GM23338 (cell line): ENCODE measurements at places on chromosomes 6 and 20. TPM values are rescaled to one million over a fixed set of nuclear protein-coding genes. Genes with fewer than 3 reads are reported as not detected.

- no peak for DNase-seq
These were observed 103.9 kb upstream of the ARG1 start for GRCh38 chr6:131469130-131469529.

DNA sequence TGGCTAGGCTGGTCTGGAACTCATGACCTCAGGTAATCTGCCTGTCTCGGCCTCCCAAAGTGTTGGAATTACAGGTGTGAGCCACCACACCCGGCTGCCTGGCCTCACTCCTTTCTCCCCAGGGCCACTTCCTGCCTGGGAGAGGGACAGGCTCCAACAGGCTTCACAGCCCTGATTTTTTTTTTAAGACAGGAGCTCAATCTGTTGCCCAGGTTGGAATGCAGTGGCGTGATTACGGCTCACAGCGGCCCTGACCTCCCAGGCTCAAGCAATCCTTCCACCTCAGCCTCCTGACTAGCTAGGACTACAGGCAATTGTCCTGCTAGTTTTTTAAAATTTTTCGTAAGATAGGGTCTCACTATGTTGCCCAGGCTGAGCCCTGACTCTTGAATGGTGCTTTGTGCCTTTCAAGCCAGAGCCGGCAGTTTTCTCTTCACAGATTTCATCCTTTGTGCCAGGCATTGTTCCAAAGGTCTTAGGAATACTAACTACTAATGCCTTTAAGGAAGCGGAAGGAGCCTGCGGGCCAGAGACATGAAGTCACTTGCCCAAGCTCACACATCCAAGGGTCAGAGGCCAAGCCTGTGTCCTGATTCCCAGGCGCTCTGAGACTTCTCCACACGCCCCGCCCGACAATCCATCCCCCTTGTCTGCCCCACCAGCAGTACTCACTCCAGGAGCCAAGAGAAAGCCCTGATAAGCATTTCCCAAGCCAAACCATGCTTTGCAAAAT is 19.2 kb downstream of the CAPN11 start:
- DNase-seq, result no peak

DNA sequence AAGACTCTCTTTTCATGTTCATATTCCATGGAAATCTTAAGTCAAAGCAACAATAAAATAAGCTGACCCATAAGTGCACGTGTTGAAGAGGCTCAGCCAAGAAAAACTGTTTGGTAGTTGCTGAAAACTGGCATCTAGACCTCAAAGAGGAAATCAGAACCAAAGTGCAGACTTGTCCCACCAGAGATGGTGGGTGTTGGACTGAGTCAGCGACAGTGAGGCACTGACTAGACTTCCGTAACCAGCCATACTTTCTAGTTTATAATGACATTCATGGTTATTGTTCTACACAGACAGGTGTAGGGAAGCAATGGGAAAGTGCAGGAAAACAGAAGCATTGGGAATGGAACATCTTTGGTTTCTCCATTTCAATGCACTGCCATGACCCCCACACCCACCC is 175.7 kb upstream of the AGPAT4 start:
- DNase-seq, result no peak

GRCh38 chr6:166776571-166776970 is 149.5 kb upstream of the RPS6KA2 start:
- DNase-seq, result no peak

GRCh38 chr6:5045416-5045815 is 39.7 kb upstream of the PPP1R3G start:
- DNase-seq, result no peak

DNA sequence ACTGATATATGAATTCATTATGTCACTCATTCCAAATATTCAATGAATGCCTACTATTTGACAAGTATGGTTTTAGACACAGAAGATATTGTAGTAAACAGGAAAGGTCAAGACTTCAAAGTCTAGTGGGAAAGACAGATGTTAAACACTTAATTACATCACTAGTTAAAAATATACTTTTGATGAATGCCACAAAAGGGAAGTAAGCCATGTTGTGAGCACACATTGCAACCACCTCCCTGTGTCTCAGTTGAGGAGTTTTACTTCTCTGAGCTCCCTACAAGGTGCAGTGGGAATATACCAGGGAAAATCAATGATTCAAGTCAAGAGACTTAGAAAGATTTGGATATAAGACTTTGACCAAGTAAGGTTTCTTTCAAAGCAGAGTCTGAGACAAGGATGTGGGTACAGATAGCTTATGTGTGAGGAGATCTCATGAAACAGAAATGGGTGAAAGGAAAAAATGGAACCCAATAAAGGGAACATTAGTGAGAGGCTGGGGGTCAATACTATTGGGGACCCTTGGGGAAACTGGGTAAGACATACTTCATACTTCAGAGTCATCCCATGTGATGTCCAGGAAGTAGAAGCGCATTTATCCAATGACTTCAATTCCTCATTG is 503.7 kb downstream of the KIF16B start:
- no peak for DNase-seq

DNA sequence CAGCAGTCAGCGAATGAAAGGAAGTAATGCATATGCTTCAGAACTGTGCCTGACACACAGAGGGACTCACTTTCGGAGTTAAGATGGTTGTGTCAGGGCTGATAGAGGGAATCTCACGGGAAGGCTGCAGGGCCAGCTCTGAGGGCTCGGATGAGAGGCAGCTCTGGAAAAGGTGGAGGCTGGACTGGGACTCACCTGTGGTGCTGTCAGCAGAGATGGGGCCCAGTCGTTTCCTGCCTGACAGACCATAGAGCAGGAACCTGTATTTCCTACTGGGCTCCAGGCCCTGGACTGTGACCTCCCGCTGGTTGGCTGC is 9.3 kb downstream of the CYP21A2 start:
- DNase-seq, result no peak

DNA sequence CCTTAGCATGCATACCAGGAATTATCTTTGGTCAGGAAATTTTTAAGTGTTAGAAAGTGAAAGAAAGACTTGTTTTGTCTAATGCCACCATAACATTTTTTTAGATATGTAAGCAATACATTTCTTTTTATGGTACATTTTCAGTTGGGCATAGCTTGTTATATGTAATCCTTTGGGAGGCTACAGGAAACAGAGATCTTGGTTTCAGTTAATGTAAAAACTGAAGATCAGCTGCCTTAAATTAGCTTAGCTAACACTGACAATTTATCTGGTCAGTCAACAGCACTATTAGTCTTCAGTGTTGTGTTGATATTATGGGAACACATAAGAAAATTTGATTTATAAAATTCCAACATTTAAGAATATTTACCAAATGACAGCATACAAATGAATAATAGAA is 78.6 kb upstream of the SMIM8 start:
- no peak for DNase-seq

DNA sequence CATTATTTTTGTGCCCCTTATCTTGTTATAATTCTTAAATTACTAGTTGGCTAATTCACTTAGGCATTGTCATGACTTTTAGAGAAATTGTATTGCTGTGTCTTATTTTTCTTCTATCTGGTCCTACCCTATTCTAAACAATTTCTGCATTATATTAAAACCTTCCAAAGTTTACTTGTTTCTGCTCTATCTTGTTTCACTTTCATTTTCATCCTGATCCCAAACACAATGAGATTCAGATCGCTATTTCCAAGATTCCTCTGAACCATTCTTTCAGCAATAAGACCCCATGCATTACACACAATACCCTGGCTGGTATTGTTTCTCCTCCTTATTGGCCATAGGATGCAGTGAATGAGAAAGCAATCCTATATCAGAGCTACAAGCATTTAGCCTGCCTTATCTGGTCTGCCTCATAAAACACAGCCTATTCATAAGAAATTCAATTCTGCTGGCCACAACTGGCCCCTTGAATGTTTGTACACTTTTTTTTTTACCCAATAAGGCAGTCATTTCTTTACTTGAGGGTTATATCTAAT is 69.9 kb upstream of the POU3F2 start:
- no peak for DNase-seq

MLIP gene
- total RNA-seq, result not detected in 2 replicates

TP53INP2 gene
- 3.3 and 3.8 TPM in 2 replicates for total RNA-seq

EFCAB8 gene
- 0.35 TPM in 1 of 2 replicates, not detected in the other for total RNA-seq

ZNF341 gene
- total RNA-seq, result 6.1 and 6.2 TPM in 2 replicates

BPIFB1 gene
- not detected in 2 replicates for total RNA-seq

PPP1R16B gene
- total RNA-seq, result 11.5 and 12.0 TPM in 2 replicates
